ENCODE measurements at places on chromosomes 3 and 15.
A peak's percentile ranks its signal among the peaks of the same experiment; 100 is the strongest.

DNA sequence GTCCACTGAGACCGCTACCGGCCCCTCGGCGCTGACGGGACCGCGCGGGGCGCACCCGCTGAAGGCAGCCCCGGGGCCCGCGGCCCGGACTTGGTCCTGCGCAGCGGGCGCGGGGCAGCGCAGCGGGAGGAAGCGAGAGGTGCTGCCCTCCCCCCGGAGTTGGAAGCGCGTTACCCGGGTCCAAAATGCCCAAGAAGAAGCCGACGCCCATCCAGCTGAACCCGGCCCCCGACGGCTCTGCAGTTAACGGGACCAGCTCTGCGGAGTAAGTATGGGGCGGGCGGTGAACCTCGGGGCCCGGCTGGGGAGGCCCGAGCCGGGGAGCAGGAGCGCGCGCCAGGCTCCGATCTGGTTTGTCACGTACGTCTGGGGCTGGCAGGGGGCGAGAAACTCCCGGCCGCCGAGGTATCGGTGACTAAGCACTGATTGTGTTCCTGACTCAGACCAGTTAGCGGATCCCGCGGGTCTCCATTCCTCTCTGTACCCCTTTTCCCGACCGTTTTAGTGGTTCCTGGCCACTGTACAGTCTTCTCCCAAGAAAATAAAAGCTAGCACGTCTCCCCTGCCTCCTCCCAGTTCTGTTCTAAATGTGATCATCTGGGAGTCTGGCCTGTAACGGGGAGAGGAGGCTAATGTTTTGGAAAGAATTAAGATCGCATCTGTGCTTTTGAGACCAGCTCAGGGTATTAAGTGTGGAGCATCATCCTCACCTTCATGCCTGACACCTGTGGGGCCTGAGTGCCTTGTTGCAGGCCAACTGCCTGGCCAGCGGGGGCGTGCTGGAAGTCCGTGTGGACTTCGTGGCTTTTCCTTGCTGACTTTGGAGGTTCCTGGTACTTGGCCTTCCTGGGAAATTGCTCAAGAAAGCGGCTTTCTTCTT is 691 bp downstream of the MAP2K1 start:
- DNase-seq: peak; percentile 35

GRCh38 chr3:61848885-61849284 is 287.5 kb downstream of the PTPRG start:
- no peak for DNase-seq

DNA sequence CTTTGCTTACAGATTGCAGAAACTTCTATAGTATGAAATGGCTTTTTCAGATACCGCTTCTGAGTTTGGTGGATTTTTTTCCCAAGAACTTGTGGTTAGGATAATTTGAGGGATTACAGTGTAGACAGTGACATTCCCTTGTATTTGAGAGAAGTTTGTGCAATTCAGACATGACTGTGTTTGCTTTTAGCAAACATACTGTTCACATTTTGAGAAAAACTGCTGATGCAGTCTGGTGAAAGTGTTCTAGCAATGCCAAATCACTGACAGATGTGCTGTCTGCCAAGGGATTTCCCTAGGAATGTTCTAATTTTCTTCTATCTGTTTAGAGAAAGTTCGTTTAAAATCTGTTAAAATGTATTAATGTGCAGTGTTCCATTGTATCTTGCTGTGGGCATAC is 652.6 kb downstream of the FHIT start:
- DNase-seq: no peak

- DNase-seq: no peak
These were observed 55.0 kb downstream of the PLAAT1 start for GRCh38 chr3:193295985-193296384.

DNA sequence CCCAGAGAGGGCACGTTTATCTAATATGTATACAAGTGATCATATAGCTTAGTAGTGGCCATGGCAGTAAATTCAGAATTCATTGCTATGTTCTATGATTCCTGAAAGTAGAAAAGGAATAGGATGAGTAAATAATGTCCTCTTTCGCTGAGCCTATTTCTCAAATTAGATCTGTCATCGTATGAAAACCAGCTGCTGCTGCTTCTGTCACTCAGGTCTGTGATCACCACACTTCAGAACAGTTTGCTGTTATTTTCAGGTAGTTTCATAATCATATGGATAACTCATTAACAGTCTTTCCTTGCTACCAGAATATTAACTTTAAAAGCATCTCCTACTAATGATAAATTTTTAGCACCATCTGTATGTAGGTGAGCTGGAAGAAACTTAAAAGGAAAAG is 289.1 kb upstream of the AZI2 start:
- DNase-seq: no peak

- no peak for DNase-seq
These were observed 25.7 kb upstream of the APEH start for GRCh38 chr3:49648354-49649019.

DNA sequence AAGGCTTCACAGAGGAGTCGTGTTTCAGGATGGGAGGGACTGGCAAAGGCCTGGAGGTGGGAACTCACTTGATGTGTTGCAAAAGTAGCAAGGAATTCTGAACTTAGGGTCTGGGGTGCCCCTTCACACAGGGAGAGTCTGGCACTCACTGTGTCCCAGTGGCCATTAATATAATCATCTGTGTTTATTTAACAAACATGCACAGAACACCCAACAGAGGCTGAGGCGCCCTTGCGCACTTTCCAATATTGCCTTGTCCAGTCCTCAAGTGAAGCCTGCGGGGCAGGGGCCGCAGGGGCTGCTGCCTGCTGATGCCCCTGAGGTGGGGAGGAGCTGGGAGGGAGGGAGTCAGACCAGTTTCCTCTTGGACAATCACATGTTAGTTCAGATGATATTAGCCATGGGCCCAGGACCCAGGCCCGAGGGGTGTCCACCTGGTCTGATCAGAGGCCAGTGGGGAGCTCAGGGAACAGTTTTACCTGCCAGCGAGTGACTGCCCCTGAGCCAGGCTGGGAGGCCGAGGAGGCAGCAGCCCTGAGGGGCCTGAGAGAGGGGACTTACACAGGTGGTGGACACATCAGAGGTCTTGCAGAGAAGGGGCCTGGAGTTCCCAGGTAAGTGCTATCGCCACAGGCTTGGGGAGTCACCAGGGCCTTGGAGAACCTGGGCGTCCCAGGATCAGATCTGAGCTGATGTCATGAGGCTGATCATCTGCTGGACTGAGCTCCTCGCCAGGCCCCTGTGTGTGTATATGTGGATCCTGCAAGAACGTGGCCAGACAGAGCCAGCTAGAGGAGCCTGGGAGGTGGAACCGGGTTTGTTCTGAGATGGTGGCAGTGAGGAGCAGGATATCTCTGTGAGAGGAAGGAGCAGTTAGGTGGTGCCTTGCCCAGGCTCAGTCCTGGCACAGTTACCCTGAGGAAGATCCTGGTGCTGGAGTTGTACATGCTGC is 13.8 kb upstream of the TXNRD3 start:
- no peak for DNase-seq

DNA sequence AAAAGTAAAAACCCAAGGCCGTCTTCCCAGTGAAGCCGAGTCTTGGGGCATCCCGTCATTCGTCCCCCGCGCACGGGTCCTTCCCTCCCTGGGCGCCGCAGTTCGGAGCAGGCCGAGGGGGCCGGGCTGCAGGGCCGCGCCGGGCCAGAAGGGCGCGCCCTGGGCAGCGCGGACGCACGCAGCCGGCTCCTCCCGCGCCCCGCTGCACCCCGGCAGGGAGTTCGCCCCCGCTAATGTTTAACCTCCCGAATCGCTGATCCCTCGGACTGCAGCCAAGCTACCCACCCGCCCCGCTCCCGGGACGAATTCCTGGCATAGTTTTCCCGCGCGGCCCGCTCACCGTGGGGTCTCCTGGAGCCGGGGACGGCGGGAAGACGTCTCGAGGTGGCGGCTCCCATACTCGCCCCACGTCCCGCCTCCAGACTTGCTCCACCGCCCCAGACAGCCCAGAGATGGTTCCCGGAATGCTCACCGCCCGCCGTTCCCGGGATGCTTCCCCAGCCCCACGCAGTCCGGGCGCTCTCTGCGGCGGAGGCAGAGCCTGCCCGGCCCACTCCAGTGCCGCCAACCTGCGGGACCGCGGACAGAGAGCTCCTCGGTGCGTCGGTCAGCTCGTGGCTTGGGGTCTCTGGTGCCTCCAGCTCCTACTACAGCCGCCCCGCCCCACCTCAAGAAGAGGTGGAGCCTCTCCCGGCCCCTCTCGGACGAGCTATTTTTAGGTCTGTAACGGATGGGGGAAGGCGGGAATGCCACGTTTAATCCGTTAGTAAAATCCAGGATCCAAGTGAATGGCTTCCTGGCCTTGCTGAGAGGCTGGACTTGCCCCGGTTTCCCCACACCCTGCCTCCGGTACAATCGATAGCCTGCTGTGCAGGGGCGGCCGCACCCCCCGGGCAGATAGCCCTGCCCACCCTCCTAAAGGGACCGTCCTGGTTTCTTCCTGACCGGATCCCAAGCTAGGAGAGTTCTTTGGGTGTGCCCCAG is at the start of gene DZIP1L:
Gene DZIP1L, minus strand, starts transcription at position 621 of the 984 bp plus-strand sequence. CDS start 11,637 bp downstream, outside the sequence.
- DNase-seq: peak; percentile 45

GRCh38 chr3:56851966-56852884 is 50.5 kb upstream of the ARHGEF3 start:
- DNase-seq: no peak

DNA sequence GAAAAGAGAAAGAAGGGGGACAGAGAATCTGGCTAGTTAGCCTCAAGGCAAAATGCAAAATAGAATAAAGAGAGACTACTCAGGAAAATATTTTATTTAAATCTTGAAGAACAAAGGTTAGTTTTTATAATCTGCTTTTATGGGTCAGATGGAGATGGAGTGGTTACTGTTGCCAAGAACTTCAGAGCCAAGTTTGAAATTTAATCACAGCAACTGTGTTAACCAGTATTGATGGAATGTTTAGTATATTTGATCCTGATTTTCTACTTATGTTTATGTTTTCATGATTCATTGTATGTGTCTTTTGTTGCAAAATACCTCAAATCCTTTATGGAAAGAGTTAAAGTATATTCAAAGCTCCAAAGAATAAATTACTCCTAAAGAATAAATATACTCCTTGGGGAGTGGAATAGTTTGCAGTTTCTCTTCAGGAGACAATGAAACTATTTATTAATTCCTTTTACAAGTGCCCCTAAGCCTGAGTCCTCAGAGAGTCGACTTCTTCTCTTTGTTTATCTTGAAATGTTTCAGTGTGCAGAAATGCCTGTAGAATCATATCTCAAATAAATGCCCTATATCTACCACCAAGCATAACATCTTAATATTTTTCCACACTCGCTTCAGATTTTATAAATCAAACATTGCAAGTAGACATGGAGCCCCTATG is 60.9 kb upstream of the THSD4 start:
- DNase-seq: no peak

DNA sequence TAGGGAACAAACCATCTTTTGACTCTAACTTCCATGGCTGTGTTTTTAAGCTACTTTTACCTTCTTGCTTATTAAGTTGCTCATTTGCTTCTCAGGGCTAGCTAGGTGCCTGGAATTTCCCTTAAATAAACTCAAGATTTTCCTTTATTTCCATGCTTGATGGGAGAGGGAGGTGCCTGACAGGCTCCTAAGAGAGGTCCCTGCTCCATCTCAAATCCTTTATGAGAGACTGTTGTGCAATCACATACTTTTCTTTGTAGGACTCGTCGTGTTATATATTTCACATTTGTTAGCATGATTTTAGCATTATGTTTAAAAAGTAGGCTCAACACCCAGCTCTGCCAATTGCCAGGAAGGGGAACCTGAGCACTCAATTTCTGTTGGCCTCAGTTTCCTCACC is 95.7 kb downstream of the SAMMSON start:
- no peak for DNase-seq

DNA sequence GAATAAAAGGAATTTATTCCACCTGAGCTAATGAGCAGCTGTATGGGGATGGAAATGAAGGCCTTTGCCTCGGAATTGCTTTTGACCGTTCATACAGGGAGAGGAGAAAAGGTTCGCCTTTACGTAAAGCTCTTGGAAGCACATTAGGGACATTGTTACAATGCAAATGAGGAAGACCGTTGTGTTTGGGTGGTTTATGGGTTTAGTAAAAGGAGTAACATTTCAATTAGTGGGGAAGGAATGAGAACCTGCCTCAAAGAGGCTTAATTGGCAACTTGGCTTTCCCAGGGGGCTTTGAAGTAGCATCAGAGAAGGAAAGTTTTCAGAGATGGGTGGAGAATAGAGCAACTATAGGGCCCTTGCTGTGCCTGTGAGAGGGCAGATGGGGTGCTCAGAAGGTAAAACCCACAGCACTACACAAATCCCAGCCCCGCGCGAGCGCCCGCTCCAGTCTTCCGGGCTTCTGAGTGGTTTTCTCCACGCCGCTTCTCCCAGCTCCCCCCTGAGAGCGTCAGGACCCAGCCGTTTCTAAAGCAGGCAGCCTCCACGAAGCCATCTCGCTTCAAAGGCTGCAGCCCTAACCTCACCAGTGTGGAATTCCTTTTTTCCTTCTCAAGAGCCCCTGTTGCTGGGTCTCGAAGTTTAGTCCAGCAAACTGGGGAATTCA is 192.0 kb upstream of the HES1 start:
- no peak for DNase-seq

DNA sequence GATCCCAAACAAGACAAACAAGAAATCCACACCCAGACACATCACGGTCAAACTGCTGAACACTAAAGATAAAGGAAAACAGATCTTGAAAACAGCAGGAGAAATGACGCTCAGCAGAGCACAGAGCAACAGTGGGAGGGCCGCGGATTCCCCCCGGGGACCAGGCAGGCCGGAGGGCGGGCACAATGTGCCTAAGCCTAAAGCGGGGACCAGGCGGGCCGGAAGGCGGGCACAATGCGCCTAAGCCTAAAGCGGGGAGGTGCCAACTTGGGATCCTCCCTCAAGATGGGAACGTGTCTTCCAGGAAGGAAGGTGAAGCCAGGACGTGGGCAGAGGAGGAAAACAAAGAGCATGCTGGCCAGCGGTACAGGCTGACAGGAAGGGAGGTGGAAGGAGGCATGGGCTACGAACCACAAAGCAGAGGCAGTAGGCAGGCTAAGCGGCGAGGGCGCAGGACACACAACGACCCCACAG is 31.1 kb downstream of the CYFIP1 start:
- no peak for DNase-seq

- DNase-seq: no peak
These were observed 24.6 kb downstream of the ZBED2 start for GRCh38 chr3:111570404-111571030.

DNA sequence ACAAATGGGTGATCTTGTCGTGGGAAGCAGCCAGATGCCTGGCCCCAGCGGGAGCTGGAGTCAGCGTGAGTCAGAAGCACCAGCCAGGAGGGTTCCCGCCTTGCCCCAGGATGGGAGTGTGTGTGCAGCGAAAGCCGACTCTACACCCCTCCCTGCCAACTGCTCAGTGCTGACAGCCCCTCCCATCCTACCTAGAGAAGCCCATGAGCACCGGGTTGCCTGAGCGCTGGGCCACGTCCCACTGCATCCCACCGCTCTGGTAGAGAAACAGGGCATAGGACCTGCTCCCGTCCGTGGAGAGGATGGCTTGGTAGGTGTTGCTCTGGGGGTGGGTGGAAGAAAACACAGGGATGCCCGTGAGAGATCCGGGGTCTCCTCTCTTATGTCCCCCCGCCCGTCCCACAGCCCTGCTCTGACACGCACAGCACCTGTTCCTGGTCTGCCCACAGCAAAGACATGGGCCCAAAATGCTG is 42.9 kb downstream of the MUC4 start:
- DNase-seq: no peak
